ENCODE measurements at places on chromosomes 4 and X.
A peak's percentile ranks its signal among the peaks of the same experiment; 100 is the strongest.

GRCh38 chr4:21139327-21139726 lies 439.1 kb downstream of the PACRGL start:
- DNase-seq, result no peak

DNA sequence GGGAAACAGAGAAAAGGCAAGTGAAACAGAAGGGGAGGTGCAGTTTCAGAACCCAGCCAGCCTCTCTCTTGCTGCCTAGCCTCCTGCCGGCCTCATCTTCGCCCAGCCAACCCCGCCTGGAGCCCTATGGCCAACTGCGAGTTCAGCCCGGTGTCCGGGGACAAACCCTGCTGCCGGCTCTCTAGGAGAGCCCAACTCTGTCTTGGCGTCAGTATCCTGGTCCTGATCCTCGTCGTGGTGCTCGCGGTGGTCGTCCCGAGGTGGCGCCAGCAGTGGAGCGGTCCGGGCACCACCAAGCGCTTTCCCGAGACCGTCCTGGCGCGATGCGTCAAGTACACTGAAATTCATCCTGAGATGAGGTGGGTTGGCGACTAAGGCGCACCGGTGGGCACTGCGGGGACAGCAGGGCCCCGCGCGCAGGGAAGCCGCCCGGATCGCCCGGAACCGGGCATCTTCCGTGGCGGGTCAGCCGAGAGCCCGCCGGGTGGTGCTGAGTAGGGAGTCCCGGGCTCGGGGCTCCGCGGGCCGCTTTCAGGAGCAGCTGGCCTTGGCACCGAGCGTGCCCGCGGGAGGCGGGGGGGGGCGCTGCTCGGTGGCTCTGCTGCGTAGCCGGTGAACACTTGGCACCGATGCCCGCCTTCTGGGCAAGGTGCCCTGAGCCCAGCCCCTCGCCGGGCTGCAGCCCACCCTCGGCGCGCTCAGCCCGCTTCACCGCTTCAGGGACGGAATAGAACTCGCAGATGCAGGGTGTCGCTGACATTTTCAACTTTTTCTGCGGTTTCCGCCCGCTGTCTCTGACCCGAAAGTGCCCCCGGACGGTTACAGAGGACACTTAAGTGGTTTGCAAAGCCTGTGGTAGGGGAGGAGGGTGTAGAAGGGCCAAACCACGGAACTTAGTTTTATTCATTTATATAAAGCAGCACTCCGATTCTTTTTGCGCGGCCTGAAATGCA lies at the start of gene CD38:
Gene CD38, plus strand, starts transcription at position 40 of the 953 bp plus-strand sequence. Its CDS starts 87 bp downstream, at position 127.
- DNase-seq, result peak; percentile 2

DNA sequence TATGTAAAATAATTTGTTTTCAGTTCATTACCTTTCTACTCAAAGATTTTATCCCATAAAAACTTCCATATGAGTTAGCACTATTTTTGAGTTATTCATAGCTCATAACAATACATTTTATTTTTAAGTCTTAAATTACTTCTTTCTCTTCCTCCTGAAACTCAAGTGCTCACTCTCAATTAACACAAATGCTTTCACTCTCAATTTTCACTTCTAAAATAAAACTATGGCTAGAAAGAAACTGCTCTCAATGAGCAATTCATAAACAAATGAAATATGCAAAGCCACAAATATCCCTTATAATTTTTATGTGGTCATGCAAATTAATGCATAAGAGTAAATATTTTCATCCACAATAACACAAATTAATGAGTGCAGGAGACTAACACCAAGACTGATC lies 38.8 kb downstream of the MAML3 start:
- no peak for DNase-seq

- DNase-seq, result no peak
These were observed 435.2 kb upstream of the AMOT start for GRCh38 chrX:113275804-113276203.

All from NCI-H1092 (cell line).